Stimulated activated CD4-positive, alpha-beta T cell treated with anti-CD3 and anti-CD28 coated beads, Interleukin-4, amount 100 ng/mL, for 1 hour (primary cell): ENCODE measurements at places on chromosomes 1 and 21.
A peak's percentile ranks its signal among the peaks of the same experiment; 100 is the strongest.

DNA sequence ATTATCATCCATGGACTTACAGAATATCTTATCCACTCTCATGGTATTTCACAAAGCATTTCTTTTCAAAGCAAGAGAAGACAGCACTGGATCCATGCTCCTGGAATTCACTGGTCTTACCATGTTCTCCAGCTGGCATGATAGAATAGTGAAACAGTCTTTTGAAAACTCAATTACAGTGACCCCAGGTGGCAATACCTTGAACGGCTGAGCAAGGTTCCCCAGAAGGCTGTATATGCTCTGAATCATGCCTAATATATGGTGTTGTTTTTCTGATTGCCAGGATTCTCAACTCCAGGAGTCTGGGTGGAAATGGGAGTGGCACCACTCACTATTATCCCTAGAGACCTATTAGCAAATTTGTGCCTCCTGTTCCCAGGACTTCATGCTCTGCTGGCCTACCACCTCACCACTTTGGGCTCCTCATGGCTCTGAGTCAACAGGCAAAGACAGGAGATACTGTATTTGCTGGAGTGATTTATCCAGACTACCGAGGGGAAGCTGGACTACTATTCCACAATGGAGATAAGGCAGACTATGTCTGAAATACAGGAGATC lies 87.6 kb downstream of the CATSPERE start:
- no peak for DNase-seq

- no peak for DNase-seq
Observed at GRCh38 chr1:206880314-206880713, 14.9 kb downstream of the IL20 start.

DNA sequence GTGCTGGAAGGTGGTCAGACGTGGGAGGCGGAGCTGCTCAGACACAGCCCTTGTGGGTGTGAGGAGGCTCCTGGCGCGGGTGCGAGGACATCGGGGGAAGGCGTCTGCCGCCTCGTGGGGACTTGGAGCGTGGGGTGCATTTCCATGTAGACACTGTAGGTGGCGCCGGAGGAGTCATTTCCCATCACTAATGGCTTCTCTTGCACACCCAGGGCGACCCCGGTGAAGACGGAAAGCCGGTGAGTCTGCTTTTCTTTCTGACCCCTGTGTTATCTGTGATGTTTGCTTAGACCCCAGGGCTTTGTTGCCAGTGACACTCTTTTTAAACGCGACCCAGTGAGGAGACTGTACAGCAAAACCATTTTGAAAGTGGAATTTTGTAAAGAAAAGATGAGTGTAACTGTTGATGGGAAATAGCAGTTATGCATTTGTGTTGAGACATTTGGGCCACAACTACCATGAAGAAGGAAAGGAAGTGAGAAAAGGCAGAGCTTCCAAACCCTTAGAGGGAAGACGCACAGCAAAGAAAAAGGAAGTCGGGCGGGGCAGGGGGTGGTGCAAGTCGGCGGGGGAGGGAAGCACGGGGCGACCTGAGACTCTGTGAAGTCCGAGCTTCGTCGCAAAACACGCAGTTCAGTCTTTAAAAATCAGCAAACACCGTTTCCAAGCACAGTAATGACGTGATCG lies 64.0 kb downstream of the SLC19A1 start:
- peak; percentile 79 for DNase-seq

DNA sequence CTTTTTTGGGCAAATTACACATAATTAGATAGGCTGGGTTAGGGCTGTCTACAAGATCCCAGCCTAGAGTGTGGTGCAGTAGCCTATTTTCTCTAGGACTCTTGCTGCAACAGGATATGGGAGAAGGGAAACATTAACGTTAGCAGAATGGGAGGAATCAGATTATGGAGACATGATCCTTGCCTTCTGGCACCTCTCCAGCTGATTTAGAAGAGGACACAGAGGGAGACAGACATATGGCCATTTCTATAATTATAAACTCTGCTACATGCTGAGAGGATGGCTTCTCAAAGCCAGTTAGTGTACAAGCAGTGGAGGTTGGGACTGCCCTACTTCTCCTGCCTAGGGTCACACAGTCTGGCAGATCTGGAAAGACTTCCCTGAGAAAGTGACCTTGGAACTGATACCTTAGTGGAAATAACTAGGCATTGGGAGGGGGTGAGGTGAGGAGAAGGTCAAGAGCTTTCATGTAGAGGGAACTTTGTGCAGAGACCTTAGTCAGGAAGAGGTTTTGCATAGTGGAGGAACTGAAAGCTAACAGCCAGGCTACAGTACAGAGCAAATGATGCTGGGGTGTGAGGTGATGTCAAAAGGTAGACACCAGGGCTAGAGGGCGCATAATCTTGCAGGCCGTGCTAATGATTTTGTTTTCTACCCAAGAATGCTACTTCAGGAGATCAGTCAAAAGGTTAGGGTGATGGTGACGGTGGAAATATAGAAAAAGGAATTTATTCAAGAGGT lies 1.2 kb upstream of the CD1D start:
- DNase-seq: no peak

- no peak for DNase-seq
Observed at GRCh38 chr1:160353223-160353622, 10.0 kb downstream of the NCSTN start.

GRCh38 chr1:214453109-214453722 lies 98.2 kb downstream of the PTPN14 start:
- no peak for DNase-seq

DNA sequence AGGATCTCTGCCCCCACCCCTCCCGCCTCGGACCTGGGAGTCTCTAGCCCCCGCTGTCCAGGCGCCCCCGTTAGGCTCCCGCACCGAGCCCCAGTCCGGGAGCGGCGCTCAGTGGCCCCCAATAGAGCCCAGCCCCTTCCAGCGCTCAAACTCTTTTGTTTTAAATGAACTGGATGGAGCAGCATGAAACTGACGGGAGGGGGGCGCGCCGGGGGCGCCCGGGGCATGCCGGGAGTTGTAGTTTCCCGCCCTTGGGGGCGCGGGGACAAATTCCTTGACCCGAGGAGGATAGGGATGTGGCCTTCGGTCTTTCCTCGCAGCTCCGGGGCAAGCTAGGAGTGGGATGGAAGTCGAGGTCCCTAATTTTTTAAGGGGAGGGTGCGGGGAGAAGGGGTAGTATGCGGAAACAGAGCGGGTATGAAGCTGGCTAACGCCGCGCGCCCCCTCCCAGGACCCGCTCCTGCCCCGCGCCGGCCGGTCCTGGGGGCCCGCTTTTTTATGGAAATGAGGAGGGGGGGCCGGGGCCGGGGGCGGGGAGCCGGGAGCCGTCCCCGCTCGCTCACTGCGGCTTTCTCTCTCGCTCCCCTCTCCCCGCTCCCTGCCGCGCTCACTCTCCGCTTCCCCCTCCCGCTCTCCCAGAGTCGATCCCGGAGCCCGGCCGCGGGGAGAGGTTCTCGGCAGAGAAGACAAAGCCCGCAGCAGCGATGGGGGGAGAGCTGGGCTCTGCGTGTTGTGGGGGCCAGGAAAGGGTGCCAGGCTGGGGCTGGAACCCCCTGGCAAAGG lies at the start of gene MEX3A:
TSS of gene MEX3A (minus strand) at position 157 of the 783 bp plus-strand sequence. CDS start 467 bp downstream, outside the sequence.
- DNase-seq: peak; percentile 66

DNA sequence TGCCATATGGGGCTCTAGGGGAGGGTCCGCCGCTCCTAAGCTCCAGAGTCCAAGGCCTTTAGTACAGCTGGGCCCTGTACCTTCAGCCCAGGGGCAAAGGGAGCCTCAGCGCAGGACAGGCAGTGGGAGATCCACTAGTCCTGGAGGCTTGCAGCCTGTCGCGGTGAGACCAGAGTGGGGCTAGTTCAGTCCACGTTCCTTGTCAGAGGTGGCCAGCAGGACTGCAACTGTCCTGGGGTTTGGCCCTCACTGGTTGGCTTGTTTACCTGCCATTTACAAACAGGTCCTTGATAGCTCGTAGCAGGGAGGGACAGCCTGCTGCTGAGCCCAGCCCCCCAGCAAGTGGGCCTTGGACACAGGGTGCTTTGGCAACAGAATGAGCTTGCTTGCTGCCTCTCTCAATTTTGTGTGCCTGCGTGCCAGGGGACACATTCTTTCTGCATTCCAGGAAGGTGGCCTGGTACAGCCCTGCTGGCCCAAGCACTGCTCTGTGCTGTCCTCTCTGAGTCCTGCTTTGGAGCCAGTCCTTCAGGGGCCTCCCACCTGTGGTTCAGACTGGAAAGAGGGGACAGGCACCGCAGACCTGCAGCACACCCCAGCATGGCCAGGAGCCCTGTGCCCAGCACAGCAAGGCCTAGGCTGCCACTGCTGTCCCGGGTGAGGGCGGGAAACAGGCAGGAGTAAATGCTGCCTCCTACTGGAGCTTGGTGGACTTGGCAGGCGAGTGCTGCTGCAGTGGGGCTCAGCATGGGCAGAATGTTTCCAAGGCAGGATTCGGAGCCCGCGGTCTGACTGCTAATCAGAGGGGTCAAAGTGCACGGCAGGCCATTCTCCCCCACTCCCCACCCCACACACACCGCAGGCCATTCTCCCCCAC lies 15.2 kb downstream of the H6PD start:
- peak; percentile 16 for DNase-seq

GRCh38 chr1:30474818-30475200 lies 248.6 kb downstream of the MATN1 start:
- DNase-seq: no peak

GRCh38 chr1:204523605-204524215 lies 7.5 kb downstream of the MDM4 start:
- DNase-seq: no peak

GRCh38 chr1:45836451-45836850 lies 33.0 kb downstream of the MAST2 start:
- DNase-seq: no peak

DNA sequence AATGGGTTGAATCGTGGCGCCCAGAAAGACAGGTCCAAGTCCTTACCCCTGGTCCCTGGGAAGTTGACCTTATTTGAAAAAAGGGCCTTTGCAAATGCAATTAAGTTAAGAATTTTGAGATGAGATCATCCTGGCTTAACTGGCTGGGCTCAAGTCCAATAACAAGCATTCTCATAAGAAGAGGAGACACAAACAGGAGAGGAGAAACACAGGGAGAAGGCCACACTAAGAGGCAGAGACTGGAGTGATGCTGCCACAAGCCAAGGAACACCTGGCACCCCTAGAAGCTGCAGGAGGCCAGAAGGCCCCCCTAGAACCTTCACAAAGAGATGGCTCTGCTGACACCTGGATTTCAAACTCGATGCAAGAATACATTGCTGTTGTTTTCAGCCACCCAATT lies 44.6 kb downstream of the PDPN start:
- no peak for DNase-seq

DNA sequence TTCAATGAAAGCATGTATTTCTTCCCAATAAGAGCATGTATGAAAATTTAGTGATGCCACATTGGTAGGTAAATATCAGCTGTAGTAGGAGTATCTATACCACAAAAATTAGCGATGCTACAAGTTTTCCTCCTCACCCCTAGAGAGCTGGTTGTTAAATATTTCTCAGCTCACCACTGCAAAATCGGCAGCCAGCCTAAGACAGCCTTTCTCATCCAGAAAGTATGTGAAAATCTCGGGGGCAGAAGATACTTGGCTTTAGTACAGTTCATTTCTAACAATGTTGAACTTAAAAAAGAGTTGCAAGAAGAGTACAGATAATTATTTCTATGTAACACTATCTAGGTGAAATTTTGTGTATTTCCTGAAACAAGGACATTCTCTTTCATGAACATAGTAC lies 235.4 kb downstream of the TPR start:
- no peak for DNase-seq

DNA sequence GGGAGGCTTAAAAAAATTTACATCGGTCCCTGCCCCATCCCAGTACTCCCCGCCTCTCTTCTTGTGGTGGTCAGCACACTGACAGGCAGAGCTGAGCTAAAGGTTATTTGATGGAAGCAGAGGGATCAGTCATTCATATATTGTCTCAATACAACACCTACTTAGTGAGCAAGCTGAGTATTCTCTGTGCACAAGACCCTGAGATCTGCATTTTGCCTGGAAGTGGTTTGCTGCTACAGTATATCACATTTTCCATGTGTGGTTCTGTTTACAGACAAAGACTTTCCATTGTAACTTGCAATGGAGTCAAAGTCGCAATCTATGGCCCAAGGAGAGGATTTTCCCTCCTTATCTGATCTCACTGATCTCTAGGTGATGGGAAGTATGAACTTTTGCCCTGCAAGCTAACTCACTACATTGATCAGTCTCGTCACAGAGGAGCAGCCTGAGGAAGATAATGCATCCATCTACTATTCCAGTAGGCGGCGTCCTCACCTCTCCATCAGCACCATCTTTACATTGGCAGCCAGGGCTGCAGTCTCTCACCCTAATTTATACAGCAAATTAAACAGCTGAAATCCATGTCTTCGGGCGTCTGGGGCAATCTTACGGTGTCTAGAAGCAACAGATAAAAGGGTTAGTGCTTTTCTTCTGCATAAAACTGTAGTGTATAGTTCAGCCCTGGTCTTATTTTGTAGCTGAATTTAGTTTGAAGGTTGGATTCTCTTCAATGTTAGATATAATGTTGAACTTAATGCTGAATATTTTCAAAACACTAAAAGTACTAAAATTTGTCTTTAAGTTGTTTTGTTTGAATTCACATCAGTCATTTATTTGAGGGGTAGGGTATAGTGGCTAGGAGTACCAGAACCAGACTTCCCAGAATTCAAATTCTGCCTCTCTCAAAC lies 3.2 kb upstream of the TRAF5 start:
- DNase-seq: peak; percentile 52

GRCh38 chr21:35014302-35015041 lies 34.6 kb downstream of the RUNX1 start:
- no peak for DNase-seq

DNA sequence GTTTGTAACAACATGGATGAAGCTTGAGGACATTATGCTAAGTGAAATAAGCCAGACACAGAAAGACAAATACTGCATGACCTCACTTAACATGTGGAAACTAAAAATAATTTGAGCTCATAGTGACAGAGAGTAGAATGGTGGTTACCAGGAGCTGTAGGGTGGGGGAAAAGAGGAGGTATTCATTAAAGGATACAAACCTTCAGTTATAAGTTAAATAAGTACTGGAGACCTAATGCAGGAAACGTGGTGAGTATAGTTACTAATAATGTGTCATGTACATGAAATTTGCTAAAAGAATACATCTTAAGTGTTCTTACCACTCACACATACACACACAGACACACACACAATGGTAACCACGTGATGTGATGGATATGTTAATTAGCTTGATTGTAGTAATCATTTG lies 86.7 kb downstream of the NGF start:
- no peak for DNase-seq
